CD4-positive, alpha-beta T cell treated with Interleukin-15 for 4 hours (primary cell): ENCODE measurements at places on chromosomes 1 and 21.

DNA sequence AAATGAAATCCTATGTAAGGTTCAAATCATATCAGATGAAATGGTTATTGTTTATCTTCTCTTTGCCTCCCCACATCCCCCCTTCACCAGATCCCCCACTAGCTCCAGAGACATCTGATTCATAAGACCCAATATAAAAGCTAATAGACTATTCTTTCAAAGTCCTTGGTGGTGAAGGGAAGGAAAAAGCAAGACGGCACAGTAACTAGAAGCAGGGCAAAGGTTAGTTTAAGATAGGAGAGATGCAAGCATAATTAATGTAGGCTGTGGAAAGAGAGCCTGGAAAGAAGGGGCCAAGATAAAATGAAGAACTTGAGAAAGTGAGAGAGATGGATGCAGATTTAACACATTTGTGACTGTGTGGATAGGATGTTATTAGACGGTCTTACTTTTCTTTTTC, 33.8 kb downstream of the BTG3 start:
- no peak for DNase-seq

- no peak for DNase-seq
Measured at GRCh38 chr1:153395136-153395685, 4.3 kb upstream of the S100A8 start.

DNA sequence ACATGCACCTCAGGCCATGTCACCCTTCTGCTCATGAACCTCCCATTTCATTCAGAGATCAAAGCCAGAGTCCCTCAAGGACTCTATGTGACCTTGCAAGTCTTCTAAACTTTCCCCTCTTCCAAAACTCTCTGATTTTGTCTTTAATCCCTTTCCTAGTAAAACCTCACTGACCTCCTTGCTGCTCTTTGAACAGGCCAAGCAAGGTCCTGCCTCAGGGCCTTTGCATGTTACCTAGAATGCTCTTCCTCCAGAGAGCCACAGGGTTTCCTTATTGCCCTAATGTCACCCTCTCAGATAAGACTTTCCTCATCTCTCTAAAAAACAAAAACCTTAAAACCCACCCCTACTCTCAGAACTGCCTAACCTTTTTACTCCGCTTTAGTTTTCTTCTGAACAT, 26.6 kb downstream of the IL23R start:
- no peak for DNase-seq

DNA sequence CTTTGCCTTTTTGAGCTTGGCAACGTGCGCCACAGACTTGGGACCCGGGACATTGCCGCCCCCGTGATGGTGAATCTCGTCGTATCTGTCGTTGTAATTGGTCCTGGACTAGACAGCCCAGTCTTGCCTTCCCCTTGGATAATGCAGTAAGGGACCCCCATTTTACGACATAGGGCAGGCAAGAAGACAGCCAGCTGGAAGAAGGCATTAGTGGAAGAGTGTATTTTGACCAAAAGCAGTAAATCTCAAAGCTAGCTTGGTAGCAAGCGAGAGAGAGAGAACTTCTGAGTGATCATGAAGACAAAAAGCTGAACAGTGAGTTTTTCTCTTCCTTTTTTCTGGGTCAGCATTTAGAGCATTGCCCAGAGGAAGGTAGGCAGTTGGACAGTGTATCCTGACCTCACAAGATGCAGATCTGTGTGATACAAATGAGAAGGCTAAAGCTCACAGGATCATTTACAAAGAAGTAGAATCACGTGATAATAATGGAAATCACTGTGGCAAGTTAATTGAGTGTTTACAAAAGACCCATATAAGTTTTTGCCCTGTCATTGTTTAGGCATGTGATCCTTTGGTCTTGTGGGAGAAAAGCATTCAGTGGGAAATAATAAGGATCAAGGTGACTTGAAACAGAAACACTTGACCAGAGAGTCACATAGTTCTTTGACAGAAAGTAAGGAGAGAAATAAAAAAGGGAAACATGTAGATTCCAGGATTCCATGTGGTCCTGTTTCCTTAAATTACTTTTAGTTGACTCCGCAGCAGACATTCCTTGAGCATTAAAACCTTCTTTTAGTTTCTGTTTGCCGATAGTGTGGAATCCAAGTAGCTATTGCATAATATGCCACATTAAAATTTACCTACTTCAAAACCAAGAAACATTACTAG, 66.3 kb downstream of the CNST start:
- DNase-seq: no peak

- DNase-seq: no peak
Measured at GRCh38 chr21:31983120-31983519, 110.3 kb downstream of the HUNK start.

DNA sequence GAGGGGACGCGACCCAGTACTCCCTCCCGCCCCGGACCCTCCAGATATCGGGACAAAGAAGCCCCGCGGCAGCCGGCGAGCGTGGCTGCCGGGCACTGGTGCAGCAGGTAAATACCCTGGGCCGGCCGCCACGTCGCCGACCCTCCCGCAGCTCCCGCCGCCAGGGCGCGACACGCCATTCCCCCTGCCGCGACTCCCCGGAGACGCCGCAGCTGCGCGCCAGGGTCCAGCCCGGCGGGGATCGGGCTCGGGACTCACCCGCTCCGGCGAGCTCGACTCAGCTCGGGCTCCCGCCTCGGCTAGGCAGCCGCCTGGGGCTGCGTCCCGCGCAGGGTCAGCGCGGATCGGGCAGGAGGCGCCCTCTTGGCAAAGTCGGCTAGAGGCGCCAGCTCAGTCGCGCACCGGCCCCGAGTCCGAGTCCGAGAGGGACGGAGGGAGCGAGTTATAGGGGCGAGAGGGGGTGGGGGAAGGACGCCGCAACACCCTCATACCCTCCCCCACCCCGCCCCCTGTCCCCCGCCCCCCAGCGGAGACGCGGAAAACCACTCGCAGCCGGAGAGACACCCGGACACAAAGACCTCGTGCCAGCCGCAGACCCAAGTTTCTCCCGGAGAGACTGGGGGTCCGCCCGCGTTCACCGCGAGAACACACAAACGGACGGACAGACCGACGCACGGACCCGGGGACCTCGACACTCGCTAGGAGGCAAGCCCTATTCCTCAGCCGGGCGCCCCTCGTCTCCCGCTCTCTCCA, 985 bp downstream of the SYT6 start:
- DNase-seq: no peak

GRCh38 chr1:202658769-202659168, 51.5 kb downstream of the SYT2 start:
- DNase-seq: no peak

DNA sequence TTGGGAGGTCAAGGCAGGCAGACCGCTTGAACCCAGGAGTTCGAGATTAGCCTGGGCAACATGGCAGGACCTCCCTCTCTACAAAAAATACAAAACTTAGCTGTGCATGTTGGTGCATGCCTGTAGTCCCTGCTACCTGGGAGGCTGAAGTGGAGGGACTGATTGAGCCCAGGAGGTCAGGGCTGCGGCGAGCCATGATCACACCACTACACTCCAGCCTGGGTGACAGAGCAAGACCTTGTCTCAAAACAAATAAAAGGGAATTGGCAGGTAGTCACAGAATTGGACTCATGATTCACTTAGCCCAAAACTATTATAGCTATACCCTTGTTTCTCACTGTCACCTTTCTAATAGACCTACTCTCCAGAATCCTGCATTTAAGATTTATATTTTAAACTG, 5.5 kb downstream of the TADA1 start:
- no peak for DNase-seq

- no peak for DNase-seq
Measured at GRCh38 chr1:151176514-151177045, 799 bp upstream of the TMOD4 start.

- no peak for DNase-seq
Measured at GRCh38 chr21:37874904-37875780, 41.1 kb downstream of the KCNJ6 start.

- no peak for DNase-seq
Measured at GRCh38 chr1:24096009-24096738, 15.8 kb downstream of the MYOM3 start.

DNA sequence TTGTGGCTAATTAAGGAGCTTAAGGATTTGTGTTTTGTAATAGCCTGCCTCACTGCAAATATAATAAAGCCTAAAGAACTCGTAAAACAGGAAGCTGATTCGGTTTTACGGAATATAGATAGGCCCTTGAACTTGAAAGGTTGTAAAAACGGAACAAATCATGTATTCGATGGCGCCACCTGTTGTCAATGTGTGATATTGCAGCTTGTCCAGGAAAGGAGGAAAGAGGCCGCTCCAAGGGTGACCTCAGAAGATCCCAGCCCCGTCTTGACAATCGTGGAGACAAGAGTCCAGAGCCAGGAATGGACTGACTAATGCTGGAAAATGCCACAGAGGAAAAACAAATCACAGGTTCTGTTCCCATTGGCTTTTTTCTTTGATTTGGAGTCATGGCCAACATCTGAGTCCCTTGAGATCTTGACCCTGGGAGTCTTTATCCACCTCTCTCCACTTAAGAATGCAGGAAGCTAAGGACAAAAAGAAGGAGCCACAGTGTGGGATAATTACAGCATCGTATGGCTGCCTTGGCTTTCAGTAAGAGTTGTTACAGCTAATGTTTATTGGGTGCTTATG, 7.0 kb upstream of the IGSF21 start:
- DNase-seq: peak; percentile 43

GRCh38 chr1:182080955-182081582, 19.6 kb upstream of the ZNF648 start:
- DNase-seq: no peak

DNA sequence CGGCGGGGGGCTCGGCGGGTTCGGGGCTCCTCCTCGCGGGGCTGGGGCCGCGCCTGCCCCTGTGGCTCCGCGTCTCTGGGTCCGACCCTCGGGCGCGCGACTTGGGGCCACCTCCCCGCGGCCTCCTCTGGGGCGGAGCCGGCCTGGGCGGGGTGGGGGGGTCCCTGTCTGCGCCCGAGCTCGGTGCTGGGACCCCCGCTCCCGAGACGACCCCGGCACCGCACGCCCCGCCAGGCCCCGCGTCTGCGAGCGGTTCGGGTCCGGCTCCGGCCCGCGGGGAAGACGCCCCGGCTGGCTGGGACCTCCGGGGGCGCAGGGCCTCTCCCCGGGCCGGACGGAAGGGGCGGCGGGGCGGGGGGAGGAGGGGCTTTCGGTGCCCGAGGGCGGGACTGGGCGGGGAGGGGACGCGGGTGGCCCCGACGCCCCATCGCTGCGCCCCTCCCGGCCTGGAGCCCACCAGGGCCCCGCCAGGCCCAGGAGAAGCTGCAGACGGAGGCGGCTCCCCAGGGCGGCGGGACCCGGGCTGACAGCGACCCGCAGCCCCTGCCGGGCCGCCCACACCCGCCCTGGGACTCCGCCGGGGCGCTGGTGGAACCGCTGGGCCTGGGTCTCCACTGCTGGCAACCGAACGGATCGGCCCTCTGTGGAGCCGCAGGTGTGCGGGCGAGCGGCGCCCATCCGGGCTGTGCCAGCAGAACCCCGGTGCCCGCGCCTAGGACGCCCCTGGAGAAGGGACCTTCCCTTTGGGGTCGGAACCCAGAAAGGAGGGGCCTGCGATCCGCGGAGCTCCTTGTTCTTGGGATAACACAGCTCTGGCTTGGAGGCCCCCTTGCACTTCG, 610 bp downstream of the COL6A2 start:
- DNase-seq: no peak

DNA sequence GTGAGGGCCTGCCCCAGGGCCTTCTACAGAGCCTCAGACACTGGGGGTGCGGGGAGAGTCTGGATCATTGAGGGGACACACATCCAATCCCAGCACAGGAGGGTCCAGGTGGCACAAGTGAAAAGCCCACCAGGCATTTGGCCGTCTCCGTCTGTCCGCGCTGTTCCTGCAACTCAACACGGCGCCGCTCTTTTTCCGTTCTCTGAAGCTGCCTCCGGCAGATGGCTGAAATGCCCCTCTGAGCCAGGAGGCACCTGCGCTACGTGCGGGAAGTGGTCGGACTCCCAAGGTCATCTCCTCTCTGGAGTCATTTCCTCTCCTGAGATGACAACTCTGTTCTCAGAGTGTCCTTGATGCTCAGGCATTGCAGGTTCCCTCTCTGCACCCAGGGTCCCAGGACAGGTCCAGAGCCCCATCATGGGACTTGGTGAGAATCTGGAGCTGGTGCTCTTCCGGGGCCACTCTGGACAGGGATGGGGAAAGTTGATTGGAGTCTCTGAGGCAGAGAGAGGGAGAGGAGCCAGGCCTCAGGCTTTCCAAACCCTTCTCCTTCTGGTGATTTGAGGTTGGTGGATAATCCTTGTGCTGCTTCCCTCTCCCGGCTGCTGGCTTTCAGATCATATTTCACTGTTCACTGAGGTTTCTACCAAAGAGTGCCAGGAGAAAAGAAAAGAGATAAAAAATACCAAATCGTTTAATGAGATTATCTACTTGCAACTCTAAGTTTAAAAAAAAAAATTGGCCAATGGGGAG, 14.0 kb upstream of the MIXL1 start:
- no peak for DNase-seq

GRCh38 chr1:162502928-162503327, 5.3 kb downstream of the UHMK1 start:
- DNase-seq: no peak

- no peak for DNase-seq
Measured at GRCh38 chr1:117620440-117620839, 14.6 kb downstream of the TENT5C start.

DNA sequence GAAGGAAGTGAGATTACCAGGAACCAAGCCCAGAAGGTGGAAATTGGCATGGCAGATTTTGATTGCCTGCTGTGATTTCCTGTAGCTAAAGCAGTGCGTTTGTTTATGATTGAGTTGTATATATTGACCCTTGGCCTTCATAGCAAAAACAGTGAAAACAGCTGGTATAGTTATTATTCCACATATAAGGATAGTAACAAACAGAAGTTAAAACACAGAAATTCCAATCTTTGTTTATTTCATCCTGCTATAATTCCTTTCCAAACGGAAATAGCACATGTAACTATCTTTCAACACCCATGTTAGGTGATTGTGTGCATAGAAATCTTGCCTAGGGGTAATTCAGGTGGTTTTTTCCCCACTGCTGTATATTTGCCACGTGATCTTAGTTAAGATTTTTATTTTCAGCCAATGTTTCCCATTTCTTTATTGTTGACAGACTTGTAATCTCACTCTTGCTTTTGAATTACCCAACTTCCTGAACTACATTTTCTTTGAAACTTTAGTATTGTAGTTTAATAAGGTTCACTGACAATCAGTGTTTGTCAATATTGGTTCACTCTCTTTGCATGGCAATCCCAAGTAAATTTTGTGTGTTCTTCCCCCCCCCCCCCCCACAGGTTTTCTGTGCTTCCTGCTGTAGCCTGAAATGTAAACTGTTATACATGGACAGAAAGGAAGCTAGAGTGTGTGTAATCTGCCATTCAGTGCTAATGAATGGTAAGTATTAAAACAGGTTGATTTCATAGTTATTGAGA, 102.7 kb downstream of the CC2D1B start:
- DNase-seq: no peak

- DNase-seq: no peak
Measured at GRCh38 chr1:61237659-61238358, 155.4 kb downstream of the NFIA start.

- no peak for DNase-seq
Measured at GRCh38 chr1:112935461-112936111, 20.4 kb downstream of the SLC16A1 start.

DNA sequence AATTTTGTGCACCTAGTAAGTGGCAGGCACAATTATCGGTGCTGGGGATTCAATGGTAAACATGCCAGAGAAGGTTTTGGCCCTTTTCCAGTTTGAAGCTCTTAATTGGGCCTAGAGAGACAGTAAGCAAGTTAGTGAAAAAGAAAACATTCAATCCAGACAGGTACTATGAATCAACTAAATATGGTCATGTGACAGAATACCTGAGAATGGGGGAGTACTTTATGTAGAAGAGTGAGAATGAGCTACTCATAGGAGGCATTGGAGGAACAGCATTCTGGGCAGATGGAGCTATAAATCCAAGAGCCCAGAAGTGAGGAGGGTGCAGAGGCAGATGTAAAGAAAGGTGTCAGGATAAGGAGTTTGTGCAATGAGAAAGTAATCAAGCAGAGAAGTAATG, 1017.9 kb downstream of the ADGRL2 start:
- DNase-seq: no peak
